Umbilical cord (tissue), 2 donors: ENCODE measurements at places on chromosomes 12 and 14.
A peak's percentile ranks its signal among the peaks of the same experiment; 100 is the strongest.

- DNase-seq = no peak
Measured at GRCh38 chr12:12336049-12336411, 14.0 kb downstream of the MANSC1 start.

GRCh38 chr14:50714450-50715073 is 46.5 kb upstream of the SAV1 start:
- DNase-seq = peak; percentile 7

GRCh38 chr12:107525063-107525718 is 160.4 kb upstream of the PWP1 start:
- DNase-seq = no peak

- no peak for DNase-seq
Measured at GRCh38 chr14:92475451-92476187, 38.0 kb upstream of the RIN3 start.

GRCh38 chr12:122336015-122336946 is 70.0 kb upstream of the VPS33A start:
- DNase-seq = no peak
